ENCODE measurements at places on chromosomes 5 and 9.

- no peak for DNase-seq
Measured at GRCh38 chr9:98541684-98542230, 167.0 kb downstream of the GABBR2 start.

- DNase-seq, result peak; percentile 36
Measured at GRCh38 chr9:132487351-132487791, 77.4 kb downstream of the CFAP77 start.

- no peak for DNase-seq
Measured at GRCh38 chr5:93179466-93179865, 401.6 kb downstream of the NR2F1-AS1 start.

- DNase-seq, result no peak
Measured at GRCh38 chr9:136481558-136481957, 1.3 kb downstream of the SEC16A start.

DNA sequence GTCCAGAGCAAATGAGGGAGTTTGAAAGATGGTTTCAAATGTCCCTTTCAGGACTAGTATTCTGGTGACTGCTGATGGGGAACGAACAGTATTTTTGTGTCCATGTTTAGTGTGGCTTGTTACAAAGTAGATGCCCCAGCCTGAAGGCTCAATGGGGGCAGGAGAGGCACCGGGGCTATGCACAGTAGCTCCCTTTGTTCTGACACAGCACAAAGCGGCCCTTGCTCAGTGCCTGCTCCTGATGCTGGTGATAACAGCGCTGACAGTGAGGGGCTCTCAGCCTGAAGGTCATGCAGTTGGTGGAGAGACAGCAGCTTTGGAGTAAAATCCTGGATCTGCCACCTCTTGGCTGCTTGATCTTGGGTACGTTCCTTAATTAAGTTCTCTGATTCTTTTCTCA lies 188.9 kb downstream of the SLIT3 start:
- no peak for DNase-seq

Measured in activated naive CD4-positive, alpha-beta T cell treated with anti-CD3 and anti-CD28 coated beads, Interleukin-2, amount 10 ng/mL, durations not matched to agents 7 days and 5 days (primary cell).